ENCODE measurements at places on chromosomes 1 and 21.

- no peak for DNase-seq
Observed at GRCh38 chr1:192801451-192801850, 7.4 kb upstream of the RGS2 start.

DNA sequence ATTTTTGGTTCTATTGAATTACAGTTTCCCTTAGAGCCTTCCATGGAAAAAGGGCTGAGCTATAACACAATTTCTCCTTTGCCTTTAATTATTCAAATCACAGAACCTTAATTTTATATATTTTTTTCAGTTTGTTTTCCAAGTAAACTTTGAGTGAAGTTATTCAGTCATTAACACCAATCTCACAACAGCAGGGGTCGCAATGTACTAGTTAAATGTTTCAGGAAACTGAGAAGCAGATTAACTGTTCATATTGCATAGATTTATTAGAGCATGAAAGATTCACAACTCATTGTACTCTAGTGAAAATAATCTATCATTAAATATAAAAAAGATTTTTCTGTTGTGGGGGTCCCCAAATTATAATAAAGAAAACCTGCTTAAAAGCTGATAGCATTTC is 64.1 kb downstream of the KIFAP3 start:
- no peak for DNase-seq

GRCh38 chr1:241352401-241352800 is 4.6 kb downstream of the RGS7 start:
- no peak for DNase-seq

- DNase-seq = no peak
Observed at GRCh38 chr1:214003233-214003632, 15.5 kb downstream of the PROX1 start.

DNA sequence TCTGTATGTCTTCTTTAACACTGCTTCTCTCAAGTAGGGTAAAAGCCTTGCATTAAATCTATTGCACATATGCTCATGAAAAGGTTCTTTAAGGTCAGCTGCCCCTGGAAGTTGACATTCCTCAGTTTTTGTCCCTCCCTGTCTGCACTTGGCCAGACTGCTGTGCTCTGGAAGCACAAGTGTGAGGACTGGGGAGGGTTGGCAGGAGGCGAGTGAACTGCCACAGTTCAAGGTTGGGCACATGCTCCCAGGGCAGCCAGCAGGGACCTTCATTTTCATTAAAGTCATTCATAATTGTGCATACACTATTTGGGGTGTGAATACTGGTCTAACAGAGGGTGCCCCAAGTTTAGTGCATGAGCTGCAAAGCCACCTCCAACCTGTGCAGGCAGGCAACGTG is 10.9 kb upstream of the THEM5 start:
- no peak for DNase-seq

GRCh38 chr1:19163261-19163660 is 46.8 kb downstream of the UBR4 start:
- no peak for DNase-seq

DNA sequence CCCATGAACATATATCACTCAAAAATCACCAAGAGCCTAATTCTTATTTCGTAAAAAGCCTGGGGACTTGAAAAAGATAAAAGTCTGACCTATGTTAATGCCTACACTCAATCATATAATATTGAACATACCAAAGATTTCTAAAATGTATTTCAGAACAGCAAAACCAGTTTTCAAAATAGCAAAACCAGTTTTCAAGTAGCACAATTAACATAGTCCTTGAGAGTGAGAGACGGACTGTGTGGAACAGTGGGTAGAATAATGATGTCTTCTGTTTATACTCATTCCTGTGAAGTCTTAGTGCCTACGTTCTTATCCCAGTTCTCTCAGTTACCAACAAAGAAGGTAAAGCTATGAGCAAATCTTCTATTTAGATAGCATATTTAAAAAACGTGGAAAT is 22.3 kb upstream of the RGS2 start:
- no peak for DNase-seq

GRCh38 chr1:99228153-99228552 is 36.1 kb upstream of the PLPPR4 start:
- DNase-seq = no peak
